ENCODE measurements at places on chromosomes 12 and 14.

- no peak for DNase-seq
These were observed 177.6 kb downstream of the CAND1 start for GRCh38 chr12:67446716-67447115.

GRCh38 chr14:40345334-40345733 is 913.1 kb upstream of the FBXO33 start:
- no peak for DNase-seq

- DNase-seq: no peak
These were observed 10.4 kb downstream of the KCNJ8 start for GRCh38 chr12:21764065-21764464.

- peak; percentile 78 for DNase-seq
These were observed at the start of gene MBD6 for GRCh38 chr12:57522011-57522886. MBD6 (plus strand) TSS chr12:57522824; CDS start chr12:57524304, 1,480 bp downstream.

- DNase-seq: no peak
These were observed 37.0 kb downstream of the WDR89 start for GRCh38 chr14:63604626-63605025.

DNA sequence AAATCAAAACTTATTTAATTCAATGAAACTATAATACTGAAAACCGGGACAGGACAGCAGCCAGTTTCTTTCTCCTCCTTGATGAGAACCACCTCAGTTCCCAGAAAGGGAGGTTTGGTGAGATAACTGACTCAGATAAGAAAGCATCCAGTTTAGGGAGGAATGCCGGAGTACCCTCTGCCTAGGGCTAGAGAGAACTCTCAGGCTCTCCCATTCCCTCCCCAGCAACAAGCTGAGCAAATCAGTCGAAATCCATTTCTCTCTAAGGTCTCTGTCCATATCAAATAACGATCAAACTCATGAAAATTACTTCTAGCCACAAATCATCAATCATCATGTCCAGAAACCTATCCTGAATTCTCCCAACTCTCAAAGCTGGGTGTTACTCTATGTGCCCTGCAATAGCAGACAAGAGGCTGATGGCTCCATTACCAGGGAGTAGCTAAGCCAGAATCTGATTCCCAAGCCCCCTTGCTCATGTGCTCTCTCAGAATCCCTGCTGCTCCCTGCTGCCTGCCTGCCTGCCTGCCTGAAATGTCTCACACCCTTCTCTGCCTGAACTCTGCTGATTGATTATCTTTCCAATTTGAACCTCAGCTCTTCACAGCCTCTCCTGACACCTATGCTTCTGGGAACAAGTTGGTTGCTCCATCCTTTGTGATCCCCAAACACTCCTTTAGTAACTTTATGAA is 49.4 kb downstream of the SLC25A47 start:
- no peak for DNase-seq

DNA sequence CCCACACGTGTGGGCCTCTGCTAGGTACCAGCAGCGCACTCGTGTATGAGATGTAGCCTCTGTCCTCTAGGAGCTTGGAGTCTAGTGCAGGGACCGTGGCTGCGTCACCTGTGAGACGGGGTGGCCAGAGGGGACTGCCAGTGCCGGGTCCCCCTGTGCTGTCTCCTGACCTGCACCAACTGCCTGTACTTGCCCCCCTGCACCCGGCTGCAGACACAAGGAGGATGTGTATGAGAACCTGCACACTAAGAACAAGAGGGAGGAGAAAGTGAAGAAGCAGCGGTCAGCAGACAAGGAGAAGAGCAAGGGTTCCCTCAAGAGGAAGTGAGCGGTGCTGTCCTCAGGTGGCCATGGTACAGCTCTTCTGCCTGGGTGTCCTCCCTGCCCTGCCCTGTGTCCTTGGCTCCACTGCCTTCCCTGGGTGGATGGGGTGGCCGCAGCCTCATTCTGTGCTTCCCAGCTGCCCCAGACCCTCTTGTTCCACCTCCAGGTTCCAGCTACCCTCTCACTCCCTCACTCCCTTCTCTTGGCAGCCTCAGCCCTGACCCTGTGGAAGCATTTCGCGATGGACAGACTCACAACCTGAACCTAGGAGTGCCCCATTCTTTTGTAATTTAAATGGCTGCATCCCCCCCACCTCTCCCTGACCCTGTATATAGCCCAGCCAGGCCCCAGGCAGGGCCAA is 9.6 kb downstream of the PTPN6 start:
- no peak for DNase-seq

DNA sequence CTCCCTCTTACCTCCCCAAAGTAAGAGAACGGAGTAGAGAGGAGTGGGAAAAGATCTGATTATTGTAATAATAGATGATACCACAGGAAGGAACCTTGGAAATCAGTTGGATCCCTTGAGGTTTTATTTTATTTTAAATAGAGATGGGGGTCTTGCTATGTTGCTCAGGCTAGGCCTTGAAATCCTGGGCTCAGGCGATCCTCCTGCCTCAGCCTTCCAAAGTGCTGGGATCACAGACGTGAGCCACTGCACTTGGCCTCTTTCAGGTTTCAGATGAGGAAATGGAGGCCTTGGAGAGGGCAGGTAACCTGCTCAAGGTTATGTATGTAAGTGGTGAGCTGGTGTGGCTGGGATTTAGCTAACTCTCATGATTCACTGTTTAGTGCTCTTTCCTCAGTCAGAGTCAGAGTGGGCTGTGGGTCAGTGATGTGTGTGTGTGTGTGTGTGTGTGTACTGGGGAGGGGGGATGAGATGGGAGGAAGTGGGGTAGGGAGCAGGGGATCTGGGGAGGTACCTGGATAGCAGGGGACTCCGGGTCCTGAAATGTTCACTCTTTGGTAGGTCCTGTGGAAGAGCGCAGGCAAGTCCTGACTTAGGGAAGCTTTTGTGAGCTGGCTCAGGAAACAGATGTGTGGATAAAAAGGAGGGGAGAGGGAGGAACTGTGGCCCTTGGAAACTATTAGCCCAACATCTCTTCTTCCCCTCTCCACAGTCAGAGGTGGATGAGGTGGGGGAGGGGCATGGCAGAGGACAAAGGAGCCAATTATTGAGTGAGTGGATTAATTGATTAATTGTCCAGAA is 4.7 kb upstream of the CISTR start:
- no peak for DNase-seq

GRCh38 chr14:102557434-102558226 is 34.8 kb upstream of the RCOR1 start:
- no peak for DNase-seq

DNA sequence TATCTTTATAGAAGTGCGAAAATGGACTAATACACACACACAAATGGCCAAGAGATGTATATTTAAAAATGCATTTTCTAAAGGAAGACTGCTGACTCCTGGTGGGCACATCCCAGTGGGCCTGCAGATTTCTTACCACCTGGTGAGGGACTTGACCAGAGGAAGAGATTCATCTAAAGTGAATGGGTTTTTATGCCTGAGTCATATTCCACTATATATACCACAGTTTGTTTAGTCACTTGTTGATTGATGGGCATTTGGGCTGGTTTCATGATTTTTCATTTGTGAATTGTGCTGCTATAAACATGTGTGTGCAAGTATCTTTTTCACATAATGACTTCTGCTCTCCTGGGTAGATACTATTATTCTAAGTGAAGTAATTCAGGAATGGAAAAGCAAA is 277.3 kb downstream of the SLC16A7 start:
- no peak for DNase-seq

- no peak for DNase-seq
These were observed 19.0 kb downstream of the MLXIP start for GRCh38 chr12:122097584-122097926.

DNA sequence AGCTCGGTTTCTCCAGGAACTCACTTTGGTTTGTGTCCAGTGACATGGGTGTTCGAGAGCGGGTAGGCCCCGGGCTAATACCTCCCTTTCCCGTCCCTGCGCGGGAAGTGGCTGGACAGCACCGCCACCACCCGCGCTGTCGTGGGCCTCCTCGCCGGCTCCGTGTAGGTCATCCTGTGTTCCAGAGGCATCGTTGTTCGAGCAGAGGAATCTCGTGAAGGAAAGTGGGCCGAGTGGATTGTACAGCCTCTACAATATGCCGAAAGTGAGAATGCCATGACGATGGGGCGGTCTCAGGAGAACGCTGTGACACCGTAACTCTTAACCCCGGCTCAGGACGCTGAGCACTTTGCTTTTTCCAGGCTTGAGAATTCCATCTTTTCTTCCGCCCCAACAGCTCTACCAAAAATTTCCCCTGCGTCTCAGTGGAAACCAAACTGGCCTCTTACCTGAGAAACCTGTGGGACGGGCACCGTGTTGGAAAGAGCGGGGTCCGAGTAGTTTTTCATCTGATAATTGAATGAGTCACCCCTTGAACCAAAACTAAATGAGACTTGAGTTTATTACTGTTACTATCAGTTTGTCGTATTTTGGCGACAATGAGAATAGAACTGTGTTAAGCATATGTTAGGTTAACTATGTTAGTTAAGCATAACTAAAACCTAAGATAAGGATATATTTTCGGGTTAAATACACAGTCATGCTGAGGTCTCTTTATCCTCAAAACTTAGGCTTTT is 510 bp downstream of the EIF2S1 start:
- no peak for DNase-seq

- DNase-seq: no peak
These were observed 900 bp upstream of the DPF3 start for GRCh38 chr14:72894623-72895378.

- DNase-seq: no peak
These were observed 207.6 kb downstream of the ATP23 start for GRCh38 chr12:58148976-58149375.

GRCh38 chr12:5033883-5034282 is 9.8 kb upstream of the KCNA5 start:
- no peak for DNase-seq

- DNase-seq: no peak
These were observed 3.3 kb downstream of the P2RX2 start for GRCh38 chr12:132621657-132622435.

DNA sequence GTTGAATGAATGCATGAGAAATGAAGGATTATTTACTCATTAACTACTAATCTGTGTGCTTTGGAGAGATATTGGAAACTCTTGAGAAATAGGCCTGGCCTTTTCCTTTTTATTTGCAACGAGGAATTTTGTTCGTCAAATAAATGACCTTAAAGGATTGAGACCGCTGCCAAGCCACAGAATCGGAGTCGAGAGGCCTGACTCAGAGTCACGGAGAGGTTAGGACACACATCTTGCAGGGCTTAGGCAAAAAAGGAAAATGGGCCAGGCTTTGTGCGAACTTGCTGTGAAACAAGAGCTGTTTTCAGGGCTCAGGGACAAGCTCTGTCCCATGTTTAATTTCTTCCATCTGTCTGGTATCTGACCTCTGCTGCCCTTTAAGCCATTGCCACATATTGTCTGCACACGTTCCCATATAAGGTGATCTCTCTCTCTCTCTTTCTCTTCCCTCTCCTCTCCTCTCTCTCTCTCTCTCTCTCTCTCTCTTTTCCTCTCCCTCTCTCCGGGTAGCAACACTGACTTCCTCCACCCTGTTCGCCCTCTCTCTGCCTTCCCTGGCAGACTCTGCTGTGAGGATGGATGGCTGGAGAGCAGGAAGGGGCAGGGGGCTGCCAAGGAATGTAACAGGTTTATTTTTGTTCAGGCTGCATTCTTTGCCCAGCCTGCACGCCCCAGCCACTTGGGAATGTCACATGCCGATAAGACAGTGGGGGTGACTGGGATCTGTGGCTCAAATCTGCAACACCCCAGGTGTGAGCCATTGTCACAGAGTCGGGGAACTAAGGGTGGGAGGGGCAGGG is 14.9 kb upstream of the IFT81 start:
- no peak for DNase-seq

DNA sequence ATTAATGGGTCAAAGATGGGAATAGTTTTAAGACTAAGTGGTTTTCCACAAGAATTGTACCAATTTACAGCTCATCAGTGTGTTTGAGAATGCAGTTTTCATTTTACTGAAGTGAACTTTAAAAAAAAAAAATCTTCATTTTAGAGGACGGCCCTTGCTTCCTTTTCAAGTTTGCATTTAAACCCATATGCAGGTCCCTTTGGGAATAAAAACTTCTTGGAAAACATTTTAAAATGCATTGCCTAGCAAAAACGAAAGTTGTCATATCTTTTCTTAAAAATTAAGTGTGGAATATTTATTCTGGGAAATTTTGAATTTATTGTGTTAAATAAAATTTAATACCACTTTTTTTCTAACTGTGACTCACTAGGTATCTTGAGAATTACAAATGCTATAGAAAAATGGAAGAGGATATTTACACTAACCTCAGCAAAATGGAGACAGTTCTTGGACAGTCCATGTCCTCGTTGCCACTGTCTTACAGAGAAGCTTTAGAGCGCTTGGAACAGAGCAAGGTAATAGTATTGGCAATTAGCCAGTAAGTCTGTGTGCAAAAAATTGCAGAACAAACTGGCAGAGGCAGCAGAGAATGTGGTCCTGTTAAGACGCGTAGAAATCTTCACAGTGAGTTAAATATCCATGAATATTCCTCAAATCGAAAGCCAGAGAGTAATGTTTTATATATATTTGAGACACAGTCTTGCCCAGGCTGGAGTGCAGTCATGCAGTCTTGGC is 209.7 kb downstream of the SYNE2 start:
- no peak for DNase-seq

GRCh38 chr14:95915330-95915729 is 38.7 kb downstream of the TUNAR start:
- no peak for DNase-seq

- no peak for DNase-seq
These were observed 135.2 kb upstream of the C14orf180 start for GRCh38 chr14:104444159-104445030.

- no peak for DNase-seq
These were observed 982.0 kb upstream of the TMEM132C start for GRCh38 chr12:127284870-127285431.

DNA sequence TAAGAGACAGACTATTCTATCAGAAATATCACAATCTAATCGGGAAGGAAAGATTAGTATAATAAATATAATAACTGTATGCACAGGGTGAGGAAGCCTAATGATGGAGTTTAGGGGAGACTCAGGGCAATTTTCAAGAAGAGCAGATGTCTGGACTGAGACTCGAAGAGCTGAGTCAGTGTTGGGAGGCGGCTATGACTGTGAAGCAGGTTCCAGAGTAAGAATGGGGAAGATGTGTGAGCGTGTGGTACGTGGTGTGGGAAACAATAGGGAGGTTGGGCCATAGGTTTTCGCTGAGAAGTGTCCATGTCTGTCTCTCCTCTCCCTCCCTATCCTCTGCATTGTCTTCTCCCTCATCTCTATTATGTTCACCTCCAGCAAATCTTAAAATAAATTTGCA is 85.6 kb downstream of the LMO3 start:
- DNase-seq: no peak

DNA sequence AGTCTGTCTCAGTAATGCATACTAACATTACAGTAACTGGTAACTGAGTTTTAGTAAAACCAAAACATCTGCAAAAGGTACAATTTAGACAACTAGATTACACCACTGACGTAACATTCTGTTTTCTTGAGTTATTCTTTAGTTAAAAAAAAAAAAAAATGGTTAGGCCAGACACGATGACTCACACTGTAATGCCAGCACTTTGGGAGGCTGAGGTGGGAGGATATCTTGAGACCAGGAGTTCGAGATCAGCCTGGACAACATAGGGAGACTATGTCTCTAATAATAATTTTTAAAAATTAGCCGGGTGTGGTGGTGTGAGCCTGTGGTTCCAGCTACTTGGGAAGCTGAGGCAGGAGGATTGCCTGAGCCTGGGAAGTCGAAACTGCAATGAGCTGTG is 34.1 kb downstream of the AP5M1 start:
- DNase-seq: no peak
